Peyer's patch (tissue), 4 donors: ENCODE measurements at places on chromosomes 5 and 9.

DNA sequence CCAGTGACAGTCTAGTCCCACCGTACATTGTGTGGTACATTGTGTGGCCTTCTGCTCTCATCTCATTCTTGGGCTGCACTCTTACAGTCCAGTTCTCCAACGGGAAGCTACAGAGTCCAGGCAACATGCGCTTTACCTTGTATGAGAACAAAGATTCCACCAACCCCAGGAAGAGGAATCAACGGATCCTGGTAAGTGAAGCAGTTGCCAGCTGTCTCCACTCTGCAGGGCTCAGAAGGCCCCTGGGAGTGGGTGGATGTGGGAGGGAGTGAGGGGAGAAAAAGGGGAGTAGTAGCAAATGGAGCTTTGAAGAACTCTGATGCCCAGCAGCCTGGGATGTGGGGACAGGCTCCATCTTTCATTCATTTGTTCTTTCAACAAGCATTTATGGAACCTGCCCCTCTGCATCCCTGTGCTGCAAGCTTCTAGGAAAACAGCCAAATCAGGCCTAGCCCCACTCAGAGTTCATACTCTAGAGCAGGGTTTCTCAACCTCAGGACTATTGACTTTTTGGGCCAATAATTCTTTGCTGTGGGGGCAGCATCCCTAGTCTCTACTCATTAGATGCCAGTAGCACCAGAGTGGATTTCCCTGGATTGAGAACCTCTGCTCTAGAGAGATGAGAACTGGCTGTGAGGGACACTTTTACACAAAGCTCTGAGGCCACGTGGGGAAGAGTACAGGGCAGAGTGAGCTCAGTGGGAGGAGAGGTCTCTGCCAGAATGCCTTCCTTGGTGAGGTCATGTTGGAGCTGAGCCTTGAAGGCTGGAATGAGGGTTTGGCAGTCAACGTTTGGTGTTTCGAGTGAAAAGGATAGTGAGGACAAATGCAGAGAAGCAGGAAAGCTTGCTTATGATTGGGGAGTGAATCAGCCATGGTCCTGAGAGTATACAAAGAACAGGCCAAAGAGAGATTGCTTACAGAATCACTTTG lies 1.1 kb downstream of the POLR1E start:
- no peak for DNase-seq

DNA sequence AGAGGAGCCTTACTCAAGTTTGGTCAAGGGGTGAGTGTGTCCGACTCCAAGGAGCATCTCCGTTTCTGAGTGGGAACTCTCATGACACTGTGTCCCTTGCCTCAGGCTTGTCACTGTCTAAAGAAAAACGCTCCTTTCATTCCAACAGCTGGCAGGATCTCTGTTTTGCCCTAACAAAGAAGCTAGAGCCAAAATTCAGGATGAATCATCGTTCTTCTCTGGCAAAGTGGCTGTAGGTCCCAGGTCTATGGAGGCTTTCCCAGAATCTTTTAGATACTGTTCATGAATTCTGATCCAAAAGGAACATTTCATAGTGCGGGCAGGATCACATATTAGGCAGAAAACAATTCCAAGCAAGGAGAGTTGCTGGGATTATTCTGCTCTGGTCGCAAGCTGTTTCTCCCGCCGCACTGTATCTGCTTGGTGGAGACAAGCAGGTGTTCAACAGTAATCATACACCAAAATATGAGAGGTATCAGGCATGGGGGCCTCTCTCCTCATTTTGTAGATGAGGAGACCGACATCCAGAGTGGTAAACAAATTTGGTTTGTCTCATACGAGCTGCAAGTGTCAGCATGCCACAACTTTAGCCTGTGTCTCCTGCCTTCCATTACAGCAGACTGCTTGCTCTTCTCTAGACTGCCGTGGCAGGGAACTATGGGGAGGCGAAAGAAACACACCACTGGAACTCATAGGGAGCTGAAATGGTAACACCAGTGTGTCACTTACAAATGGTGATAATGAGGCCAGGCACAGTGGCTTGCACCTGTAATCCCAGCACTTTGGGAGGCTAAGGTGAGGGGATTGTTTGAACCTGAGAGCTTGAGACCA lies 72.6 kb downstream of the ENTREP1 start:
- DNase-seq = no peak

- no peak for DNase-seq
Measured at GRCh38 chr9:130786526-130786925, 48.5 kb upstream of the ABL1 start.

- DNase-seq = no peak
Measured at GRCh38 chr9:91065231-91066041, 263.8 kb downstream of the SYK start.

- no peak for DNase-seq
Measured at GRCh38 chr9:19741178-19741577, 47.7 kb downstream of the SLC24A2 start.

DNA sequence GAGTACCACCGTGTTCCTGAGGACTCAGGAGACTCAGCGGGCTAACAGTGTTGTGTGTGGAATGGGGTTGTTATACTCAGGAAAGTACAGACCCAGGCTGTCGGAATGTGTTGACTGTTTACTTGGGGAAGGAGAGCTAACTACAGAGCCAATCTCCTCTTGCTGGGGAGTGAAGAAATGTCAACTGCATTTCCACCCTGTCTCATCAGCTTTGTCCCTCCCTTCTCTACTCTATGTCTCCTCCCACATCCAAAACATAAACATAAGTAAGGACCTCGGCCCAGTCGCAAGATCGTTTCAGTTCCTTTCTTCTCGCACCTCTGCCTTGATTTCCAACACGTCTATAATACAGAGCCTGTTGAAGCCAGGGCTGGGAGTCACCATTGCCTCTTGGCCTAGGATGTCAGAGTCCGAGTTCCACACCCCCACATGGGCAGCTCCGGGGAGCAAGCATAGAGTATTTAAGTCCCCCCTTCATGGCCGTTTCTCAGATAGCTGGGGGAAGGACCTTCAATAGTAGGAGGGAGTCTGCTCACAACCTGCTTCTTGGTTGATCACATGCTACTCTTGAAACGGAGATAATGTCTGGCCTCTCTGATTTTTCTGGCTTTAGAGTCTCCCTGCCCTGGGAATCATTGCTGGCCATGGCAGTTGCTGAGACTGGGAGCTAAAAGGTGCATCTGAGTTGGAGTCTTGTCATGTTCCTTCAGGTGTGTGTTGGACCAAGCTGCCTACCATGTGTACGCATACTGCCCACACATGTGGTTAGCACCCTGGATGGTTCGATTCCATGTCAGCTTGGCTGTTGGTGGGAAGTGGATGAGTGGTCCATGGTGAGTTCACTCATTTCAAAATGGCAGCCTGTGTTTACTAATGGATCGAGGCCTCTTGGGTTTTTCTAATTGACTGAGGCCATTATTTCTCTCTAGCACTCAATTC lies 147.3 kb downstream of the MTX3 start:
- DNase-seq = no peak

GRCh38 chr5:63727583-63727982 lies 234.7 kb downstream of the HTR1A start:
- no peak for DNase-seq

DNA sequence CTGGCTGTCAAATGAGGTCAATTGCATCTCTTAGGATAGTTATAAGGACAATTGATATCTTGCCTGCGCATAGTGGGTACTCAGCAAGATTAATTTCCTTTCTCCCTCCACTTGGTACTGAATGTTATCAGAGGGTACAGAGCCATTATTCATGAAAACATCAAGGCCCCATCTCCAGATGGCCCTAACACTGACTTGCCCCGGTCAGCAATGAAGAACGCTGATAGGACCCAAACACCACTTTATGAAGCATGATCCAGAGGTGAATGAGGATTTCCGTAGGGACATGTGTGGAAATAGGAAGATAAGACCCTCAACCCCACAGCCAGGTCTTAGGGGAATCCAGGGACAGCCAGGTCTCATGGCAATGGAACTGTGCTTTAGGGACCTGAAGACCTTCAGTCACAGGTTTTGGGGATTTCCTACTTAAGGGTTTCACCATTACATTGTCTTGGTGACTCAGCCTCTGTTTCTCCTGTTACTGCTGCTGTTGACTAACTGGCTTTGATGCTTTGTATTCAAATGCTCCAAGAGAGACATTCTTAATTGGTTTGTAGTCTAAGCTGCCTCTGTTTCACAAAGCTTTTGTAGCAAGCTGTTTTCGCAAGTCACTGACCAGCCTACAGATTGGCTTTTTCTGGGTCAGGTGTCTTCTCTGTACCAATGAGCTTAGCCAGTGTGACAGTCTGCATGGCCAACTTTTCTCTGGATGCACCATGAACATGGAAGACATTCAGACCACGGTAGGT lies 35.3 kb upstream of the IQGAP2 start:
- DNase-seq = no peak

DNA sequence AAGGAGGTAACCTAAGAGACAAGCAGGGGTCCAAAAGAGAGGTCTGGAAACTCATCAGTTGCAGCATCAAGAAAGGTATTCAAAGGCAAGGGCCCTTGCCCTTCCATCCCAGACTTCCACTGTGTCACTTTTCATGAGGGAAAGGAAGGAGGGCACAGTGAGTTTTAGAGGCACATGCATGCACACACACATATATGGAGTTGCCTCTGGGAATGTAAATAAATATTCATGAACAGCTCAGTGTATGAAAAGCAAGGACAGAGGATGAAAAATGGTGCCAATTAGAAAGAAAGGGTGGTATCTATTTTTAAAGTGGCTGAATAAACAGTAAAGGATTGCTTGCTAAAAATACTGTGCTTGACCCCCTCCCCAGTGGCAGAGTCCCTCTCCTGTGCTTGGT lies 105.3 kb upstream of the LRRTM2 start:
- DNase-seq = no peak

GRCh38 chr9:37209431-37210386 lies 89.3 kb downstream of the ZCCHC7 start:
- no peak for DNase-seq

DNA sequence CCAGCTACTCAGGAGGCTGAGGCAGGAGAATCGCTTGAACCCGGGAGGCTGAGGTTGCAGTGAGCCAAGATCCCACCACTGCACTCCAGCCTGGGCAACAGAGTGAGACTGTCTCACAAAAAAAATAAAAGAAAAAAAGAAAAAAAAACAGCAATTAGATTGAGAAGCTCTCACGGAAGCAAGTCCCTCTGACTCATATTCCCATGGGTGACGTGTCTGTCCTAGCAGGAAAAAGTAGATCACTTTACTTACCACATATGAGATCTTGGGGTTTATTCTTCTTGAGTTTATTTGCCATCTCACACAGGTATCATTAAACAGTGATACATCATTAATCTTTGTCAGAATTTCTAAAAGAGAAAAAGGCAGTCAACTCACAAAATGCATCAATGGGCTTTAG lies 62.6 kb downstream of the SUSD1 start:
- DNase-seq = no peak

DNA sequence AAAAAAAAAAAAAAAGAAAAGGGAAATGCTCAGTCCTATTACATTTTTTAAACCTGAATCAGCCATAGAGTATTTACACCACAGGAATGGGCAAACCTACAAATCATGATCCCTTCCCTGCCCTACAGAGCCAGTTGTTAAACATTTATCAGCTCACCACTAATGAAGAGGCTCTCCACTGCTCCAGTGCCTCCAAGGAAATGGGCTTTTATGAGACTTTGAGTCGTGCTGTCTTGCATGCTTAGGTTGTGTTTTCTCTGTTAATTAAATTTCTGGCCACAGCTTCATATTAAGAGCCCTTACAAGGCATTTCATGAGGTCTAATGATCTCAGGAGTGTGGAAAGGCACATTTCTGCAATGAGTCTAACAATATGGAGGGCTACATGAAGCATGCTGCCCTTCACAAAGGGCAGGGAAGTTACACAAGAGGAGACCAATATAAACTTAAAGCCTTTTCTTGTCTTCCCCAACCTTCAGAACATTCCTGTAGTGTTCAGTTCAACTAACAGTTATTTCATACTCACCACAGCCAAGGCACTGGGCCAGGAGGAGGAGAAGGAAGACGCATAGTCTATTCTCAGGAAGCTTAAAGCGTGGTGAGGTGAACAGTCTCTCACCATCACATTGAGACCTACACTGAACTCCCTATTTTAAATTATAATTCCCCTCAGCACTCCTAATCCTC lies 140.1 kb upstream of the ABCA1 start:
- no peak for DNase-seq

DNA sequence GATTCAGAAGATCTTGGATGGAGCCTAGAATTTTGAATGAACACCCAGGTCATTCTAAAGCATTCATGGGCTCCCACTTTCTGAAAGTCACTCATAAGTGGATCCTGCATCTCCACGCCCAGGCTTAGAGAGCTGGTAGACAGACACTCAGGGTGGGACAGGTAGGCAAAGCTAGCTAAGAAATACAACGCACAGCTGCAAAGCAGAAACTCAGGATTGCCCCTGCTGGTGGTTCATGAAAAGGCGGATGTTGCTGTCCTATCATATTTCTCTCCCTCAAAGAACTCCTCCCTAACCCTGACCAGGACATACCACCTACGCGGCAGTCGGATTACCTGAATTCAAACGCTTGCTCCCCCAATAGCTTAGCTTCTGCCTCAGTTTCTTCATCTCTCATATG lies 226.5 kb downstream of the GLIS3 start:
- no peak for DNase-seq

DNA sequence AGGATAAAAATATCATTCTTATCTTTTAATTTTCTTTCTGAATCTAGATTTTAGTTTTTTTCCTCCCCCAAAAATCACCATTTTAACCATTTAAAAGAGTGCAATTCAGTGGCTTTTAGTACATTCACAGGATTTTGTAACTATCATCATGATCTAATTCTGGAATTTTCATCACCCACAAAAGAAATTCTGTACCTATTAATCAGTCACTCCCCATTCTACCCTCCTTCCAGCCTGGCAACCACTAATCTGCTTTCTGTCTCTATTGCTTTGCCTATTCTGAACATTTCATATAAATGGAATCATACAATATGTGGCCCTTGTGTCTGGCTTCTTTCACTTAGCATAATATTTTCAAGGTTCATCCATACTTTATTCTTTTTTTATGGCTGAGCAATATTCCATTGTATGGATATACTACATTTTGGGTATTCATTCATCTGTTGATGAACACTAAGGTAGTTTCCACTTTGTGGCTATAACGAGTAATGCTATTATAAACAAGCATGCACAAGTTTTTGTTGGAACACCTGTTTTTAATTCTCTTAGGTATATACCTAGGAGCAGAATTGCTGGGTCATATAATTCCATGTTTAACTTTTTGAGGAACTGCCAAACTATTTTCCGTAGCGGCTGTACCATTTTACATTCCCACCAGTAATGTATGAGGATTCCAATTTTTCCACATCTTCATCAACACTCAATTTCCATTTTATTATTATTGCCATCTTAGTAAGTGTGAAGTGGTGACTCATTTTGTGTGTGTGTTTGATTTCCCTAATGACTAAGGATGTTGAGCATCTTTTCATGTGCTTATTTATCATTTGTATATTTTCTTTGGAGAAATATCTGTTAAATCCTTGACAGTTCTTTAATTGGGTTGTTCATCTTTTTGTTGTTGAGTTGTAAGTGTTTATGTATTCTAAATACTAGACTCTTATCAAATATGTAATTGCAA lies 340.3 kb downstream of the CWC27 start:
- DNase-seq = no peak
